Upper lobe of left lung (tissue), 6 donors: ENCODE measurements at places on chromosomes 3 and 15. TPM values are rescaled to one million over a fixed set of nuclear protein-coding genes. Genes with fewer than 3 reads are reported as not detected.

The GHSR gene
- not detected for total RNA-seq

DNA sequence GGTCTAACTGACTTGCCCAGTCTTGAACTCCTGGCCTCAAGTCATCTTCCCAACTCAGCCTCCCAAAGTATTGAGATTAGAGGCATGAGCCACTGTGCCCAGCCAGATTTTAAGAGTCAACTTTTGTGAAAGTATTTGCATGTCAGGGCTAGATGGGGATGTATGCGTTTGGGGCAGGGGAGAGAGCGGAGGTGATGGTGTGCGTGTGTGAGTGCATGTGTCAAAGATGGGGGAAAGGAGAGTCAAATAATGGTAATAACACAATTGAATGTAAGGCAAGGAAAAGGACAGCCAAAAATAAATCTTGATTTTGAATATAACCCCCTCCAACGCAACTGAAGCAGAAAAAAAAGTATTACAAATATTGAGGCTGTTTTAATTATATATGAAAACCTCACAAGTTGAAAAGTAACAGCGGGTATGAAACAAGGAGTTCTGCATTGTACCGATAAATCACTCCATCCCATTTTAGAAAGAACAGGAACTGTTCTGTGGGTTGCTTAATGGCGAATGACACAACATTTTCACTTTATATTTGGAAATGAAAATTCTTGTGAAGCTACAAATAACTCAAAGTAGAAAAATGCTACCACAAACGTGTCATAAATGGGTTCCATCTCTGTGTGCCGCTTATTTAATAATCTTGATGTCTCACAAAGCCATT lies 29.9 kb upstream of the LDHAL6B start:
- no peak overlapping the region for H3K4me3 ChIP-seq
- peaks cover 5% of the 10 kb centered on the region for H3K36me3 ChIP-seq
- peaks cover 10% of the 10 kb centered on the region for H3K4me1 ChIP-seq
- H3K27ac ChIP-seq, result peak overlapping the region; percentile 63

- DNase-seq, result no peak
- H3K4me3 ChIP-seq, result no peak overlapping the region
- H3K27ac ChIP-seq, result no peak overlapping the region
- no peaks in the 10 kb centered on the region for H3K36me3 ChIP-seq
- no peaks in the 10 kb centered on the region for H3K27me3 ChIP-seq
These were observed 262.6 kb upstream of the TPM1 start for GRCh38 chr15:62779899-62780298.

- no peak for DNase-seq
- H3K27me3 ChIP-seq, result no peaks in the 10 kb centered on the region
- H3K36me3 ChIP-seq, result no peaks in the 10 kb centered on the region
- H3K27ac ChIP-seq, result no peak overlapping the region
- H3K4me1 ChIP-seq, result peaks cover 29% of the 10 kb centered on the region
- H3K4me3 ChIP-seq, result no peak overlapping the region
These were observed 29.2 kb downstream of the STT3B start for GRCh38 chr3:31561891-31562290.

DNA sequence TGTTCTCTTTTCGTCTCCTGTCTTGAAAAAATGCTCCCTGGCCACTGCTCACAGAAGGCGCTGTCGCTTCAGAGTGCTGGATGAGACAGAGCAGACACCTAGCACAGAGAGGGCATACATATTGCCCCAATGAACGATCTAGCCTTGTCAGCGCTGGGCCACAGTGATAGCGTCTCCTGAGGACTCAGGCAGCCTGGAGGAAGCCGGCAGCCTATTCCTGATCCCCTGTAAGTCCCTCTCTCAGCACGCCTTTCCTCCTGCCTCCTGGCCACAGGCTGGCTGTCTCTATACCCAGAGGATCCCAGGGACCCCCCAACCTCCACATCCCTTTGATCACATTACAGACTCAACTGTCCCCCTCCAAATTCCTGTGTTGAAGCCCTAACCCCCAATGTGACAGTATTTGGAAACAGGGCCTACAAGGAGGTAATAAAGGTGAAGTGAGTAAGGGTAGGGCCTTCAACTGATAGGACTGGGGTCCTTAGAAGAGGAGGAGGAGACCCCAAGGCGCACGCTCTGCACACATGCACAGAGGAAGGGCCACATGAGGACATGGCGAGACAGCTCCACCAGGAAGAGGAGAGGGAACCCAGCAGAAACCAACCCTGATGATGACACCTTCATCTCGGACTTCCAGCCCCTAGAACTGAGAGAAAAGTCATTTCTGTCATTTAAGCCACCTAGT lies 7.5 kb downstream of the PLA2G4F start:
- H3K36me3 ChIP-seq, result no peaks in the 10 kb centered on the region
- no peaks in the 10 kb centered on the region for H3K27me3 ChIP-seq
- no peak overlapping the region for H3K27ac ChIP-seq
- peaks cover 19% of the 10 kb centered on the region for H3K4me1 ChIP-seq
- no peak for DNase-seq

The TUSC7 gene
- total RNA-seq, result not detected

- no peak overlapping the region for H3K27ac ChIP-seq
- no peaks in the 10 kb centered on the region for H3K27me3 ChIP-seq
- no peaks in the 10 kb centered on the region for H3K36me3 ChIP-seq
- DNase-seq, result no peak
- H3K4me1 ChIP-seq, result peaks cover 12% of the 10 kb centered on the region
These were observed 4.2 kb upstream of the NPHP3 start for GRCh38 chr3:132726341-132726823.

GRCh38 chr15:34496207-34496995 lies 58.8 kb upstream of the GOLGA8A start:
- no peak overlapping the region for H3K27ac ChIP-seq
- no peak overlapping the region for H3K4me3 ChIP-seq
- DNase-seq, result no peak
- H3K4me1 ChIP-seq, result peaks cover 12% of the 10 kb centered on the region
- H3K27me3 ChIP-seq, result peaks cover 21% of the 10 kb centered on the region

- H3K27ac ChIP-seq, result no peak within 1 kb of the TSS
- H3K4me3 ChIP-seq, result no peak within 1 kb of the TSS
- peaks cover 32% of the 10 kb centered on the region for H3K36me3 ChIP-seq
- H3K27me3 ChIP-seq, result no peaks in the 10 kb centered on the region
- H3K4me1 ChIP-seq, result no peaks in the 10 kb centered on the region
These were observed at the start of gene C3orf20 for GRCh38 chr3:14674841-14675240. Gene C3orf20, plus strand, starts transcription at chr3:14675141. Its CDS starts 7,573 bp downstream, at chr3:14682714.

DNA sequence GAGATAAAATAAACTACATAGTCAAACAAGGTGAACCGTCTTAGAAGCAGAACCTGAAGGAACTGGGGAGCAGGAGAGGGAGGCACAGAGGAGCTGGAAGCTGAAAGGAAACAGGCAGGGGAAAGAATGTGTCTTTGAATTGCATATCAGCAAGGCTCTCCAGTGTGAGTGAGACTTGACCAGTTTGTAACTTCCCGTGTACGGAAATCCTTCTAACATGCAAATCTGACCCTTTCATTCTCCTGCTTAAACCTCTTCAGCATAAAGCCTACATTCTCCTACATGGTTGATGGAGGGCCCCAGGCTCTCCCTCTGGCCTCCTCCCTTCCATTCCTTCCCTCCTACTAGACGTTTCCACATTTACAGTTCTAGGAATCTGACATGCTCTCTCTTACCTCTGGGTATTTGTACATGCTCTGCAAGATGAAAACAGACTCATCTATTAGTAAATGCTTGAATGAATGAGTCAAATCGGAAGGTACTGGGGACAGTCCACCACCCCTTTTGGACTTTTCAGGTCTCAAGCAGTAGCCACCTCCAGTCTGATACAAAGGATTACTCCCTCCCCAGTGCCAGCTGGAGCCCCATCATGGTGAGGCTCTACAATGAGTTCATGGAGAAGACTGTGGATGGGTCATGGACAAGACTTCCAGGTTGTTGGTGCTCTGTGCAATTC lies 6.1 kb upstream of the SLC25A38 start:
- H3K27ac ChIP-seq, result no peak overlapping the region
- no peaks in the 10 kb centered on the region for H3K27me3 ChIP-seq
- no peak overlapping the region for H3K4me3 ChIP-seq

DNA sequence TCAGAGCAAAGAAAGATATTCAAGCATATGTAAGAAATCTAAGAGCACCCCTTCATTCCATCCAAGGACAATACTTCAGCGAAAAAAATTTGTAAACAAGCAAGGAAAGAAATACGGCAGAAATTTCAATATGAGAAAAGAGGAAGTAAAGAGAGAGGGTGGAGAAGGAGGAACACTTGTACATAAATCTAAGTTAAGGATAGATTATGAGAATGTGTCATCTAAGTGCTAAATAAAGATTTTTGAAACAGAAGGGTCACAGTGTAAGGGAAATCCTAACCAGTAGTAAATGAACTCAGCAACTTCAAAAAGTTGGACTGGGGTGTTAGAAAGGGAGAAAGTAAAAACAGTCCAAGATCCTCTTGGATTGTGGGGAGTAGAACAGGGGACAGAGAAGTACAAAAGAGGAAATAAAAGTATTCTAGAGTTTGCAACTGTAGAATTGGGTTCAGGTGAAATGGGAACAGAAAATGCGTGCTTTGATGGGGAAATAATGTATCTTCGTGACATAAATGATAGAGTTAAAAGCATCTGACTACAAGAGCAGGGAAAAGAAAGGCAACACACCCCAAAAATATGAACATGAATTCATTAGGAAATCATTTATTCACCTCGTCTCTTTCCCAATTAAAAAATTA lies 68.5 kb upstream of the ATP13A5 start:
- no peaks in the 10 kb centered on the region for H3K4me1 ChIP-seq
- DNase-seq, result no peak
- H3K4me3 ChIP-seq, result no peak overlapping the region
- no peaks in the 10 kb centered on the region for H3K27me3 ChIP-seq

GRCh38 chr3:171281256-171281992 lies 178.8 kb downstream of the TNIK start:
- DNase-seq, result no peak
- no peaks in the 10 kb centered on the region for H3K27me3 ChIP-seq
- H3K4me1 ChIP-seq, result peaks cover 4% of the 10 kb centered on the region
- no peak overlapping the region for H3K4me3 ChIP-seq
- H3K36me3 ChIP-seq, result no peaks in the 10 kb centered on the region
- no peak overlapping the region for H3K27ac ChIP-seq

- H3K36me3 ChIP-seq, result no peaks in the 10 kb centered on the region
- no peak for DNase-seq
- H3K4me1 ChIP-seq, result peaks cover 9% of the 10 kb centered on the region
- no peak overlapping the region for H3K27ac ChIP-seq
- H3K27me3 ChIP-seq, result no peaks in the 10 kb centered on the region
- H3K4me3 ChIP-seq, result no peak overlapping the region
These were observed 9.1 kb downstream of the PLA2G4F start for GRCh38 chr15:42147431-42147735.

- no peak overlapping the region for H3K27ac ChIP-seq
- no peak for DNase-seq
- H3K27me3 ChIP-seq, result peaks cover 5% of the 10 kb centered on the region
- no peak overlapping the region for H3K4me3 ChIP-seq
- H3K36me3 ChIP-seq, result no peaks in the 10 kb centered on the region
These were observed 146.2 kb downstream of the LMLN start for GRCh38 chr3:198106265-198106664.

GRCh38 chr3:188309437-188310269 lies 155.7 kb downstream of the LPP start:
- H3K4me1 ChIP-seq, result peaks cover 5% of the 10 kb centered on the region
- no peak overlapping the region for H3K27ac ChIP-seq
- no peak overlapping the region for H3K4me3 ChIP-seq
- no peaks in the 10 kb centered on the region for H3K27me3 ChIP-seq

DNA sequence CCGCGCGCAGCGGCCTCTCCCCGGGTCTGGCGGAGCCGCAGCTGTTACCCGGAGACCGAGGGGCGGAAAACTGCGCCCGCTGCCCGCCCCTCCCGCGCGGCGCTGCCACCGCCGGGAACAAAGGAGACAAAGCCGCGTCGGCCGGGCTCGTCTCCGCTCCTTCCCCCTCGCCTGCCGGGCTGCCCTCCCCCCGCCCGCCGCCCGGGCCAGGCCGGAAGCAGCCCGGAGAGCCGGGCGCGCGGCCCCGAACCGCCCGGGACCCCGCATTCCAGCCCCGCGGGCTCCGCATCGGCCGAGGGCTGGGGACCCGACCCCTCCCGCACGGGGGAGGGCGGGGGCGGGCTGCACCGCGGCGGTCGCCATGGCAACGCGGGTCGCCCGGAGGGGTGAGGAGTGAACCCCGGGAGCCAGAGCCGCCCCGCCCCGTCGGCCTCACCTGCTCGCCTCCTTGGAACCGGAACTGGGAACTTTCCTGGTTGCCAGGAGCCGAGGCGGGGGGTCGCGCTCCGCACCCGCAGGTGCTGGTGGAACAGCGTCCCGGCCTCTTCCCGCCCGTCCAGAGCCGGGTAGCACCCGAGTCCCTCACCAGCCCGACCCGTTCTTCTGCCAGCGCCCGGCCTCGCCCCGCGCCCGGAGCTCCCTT lies 448 bp downstream of the PLXNB1 start:
- H3K4me1 ChIP-seq, result peaks cover 42% of the 10 kb centered on the region
- no peaks in the 10 kb centered on the region for H3K27me3 ChIP-seq
- H3K27ac ChIP-seq, result peak overlapping the region; percentile 95

DNA sequence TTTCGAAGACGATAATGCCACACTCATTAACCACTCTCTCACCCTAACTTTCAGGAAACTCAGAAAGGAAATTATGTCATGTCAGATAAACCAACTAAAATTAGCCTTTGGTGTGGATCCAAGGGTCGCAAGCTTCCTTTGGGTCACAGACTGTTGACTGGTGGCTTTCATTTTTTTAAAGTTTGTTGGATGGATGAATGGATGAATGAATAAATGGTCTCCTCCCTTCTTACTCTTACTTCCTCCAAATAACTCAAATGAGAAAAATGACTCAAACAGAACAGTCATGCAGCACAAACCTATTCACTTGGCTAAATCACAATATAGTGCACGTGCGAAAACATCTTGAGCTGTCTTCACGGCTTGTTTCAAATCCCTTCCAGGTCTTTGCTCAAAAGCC lies 82.9 kb upstream of the HACD2 start:
- no peak for DNase-seq
- H3K4me1 ChIP-seq, result peaks cover 22% of the 10 kb centered on the region
- no peaks in the 10 kb centered on the region for H3K27me3 ChIP-seq
- H3K27ac ChIP-seq, result no peak overlapping the region

GRCh38 chr3:149716984-149717383 lies 35.3 kb downstream of the COMMD2 start:
- H3K27ac ChIP-seq, result no peak overlapping the region
- DNase-seq, result no peak
- no peaks in the 10 kb centered on the region for H3K27me3 ChIP-seq
- peak overlapping the region; percentile 18 for H3K4me3 ChIP-seq
- peaks cover 6% of the 10 kb centered on the region for H3K4me1 ChIP-seq

The HRG gene
- total RNA-seq, result not detected

GRCh38 chr3:66383998-66384745 lies 116.7 kb downstream of the LRIG1 start:
- H3K36me3 ChIP-seq, result peaks cover 73% of the 10 kb centered on the region
- H3K4me3 ChIP-seq, result no peak overlapping the region
- no peaks in the 10 kb centered on the region for H3K4me1 ChIP-seq
- DNase-seq, result peak; percentile 57
- H3K27ac ChIP-seq, result no peak overlapping the region
